ENCODE measurements at places on chromosomes 3 and 15.

DNA sequence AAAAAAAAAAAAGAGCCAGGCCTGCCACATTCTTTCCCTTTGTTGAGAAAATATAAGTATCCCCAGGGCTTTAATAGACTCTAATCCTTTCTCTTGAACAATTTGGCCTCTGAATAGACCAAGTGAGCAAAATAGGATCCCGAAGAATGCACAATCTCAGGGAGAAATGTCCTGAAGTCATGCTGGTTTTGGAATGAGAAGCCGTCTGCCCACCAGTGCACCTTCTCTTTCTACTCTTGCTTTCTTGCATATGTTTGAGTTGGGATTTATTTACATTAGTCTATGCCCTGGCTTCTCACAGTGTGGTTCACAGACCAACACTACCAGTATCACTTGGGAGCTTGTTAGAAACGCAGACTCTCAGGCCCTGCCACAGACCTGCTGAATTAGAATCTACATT lies 153.0 kb downstream of the ZNF621 start:
- DNase-seq = no peak

DNA sequence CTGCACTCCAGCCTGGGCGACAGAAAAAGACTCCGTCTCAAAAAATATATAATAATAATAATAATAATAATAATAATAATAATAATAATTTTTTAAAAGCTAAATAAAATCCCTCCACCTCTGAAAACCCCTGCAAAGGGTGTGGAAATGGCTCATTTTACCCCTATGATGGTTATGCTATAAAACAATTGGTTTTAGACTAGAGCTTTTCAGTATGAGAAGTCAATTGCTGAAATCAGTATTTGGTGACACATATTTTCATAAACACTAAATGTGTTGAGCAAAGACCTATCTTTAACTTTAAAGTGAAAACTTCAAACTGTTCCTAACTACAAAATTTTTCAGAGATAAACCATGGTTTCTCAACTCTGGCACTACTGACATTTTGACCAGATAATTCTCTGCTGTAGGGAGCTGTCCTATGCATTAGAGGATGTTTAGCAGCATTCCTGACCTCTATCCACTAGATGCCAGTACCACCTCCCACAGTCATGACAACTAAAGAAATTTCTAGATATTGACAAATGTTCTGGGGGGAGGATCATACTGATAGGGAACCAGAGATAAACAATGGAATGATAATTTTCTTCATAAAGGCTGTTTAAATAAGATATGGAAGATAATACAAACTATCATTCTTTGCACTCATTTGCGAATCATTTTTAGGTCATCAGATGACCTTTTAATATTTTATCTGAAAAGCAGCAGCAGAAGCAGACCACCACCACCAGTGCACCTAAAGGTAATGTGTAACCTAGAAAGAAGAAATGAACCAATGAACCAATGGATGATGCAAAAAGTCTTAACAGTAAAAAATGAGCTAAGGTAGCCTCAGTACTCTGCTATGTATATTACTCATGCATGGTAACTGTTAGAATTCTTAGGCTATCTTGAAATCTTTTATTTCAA lies 13.8 kb downstream of the PTPN9 start:
- DNase-seq = no peak

DNA sequence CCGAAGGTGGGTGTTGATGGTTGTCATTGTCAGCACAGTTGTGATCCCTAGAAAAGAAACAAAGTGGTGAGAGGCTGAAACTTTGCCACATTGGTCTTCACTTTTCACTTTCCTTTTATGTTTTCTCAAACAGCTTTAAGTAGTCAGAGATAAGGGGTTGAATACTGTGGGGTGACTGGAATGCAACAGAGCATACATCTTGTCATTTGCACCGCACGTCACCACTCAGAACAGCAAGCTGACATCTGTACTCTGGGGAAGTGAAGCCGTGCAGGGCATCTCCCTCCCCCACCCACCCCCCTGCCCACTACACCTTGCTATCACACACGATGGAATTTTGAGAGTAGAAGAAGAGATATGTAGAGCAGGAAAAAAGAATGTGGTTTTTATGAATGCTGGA lies 211.7 kb downstream of the GABRB3 start:
- DNase-seq = no peak

DNA sequence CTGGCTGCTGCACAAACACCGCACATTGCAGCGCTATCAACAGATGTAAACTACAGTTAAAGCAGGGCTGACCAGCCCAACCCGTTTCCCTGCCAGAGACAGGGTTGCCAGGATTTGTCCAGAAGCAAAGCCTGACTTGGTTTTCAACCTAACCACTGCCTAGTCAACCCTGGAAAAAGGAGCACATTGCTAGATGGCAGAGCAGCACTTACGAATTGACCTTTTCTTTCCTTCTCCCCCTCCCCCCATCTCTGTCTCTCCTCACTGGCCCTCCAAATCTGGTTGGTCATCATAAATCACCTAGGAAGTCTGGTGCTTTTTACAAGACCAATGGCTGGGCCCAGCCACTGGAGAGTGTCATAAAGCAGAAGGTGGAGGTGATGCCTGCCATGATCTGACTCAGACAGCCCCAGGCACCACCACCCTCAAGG lies 51.3 kb downstream of the ABCC5 start:
- DNase-seq = no peak

DNA sequence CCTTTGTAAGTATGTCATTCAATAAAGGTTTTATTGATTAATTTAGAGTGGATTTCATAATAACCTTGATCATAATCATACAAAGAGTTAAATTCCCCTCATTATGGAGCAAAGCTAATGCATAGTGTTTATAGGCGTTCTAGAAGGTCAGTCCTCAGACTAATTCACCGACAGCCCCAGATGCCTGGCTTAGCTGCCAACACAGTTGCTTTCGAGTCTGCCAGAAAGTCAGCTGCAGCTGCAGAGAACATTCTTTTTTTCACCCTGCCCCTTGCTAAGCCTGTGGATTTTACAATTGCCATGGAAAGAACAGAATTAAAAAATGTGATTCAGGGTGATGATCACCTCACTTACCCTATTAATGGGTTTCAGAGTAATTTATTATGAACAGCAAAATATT lies 21.2 kb downstream of the CADM2 start:
- DNase-seq = no peak

DNA sequence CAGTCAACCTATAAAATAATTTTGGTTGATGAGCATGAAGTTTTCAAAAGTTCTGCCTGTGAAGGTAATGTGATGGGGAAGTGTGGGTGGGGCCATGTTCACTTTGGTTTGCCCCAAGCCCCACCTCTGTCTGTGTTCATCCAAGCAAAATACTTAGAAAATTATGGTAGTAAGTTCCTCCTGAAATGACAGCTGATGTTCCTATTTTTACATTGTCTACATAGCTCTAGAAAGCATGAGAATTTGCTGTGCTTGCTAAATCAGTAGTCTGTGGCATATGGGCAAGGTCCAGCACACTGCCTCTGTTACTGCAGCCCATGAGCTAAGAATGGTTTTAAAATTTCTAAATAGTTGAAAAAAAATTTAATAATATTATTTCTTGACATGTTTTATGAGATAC lies 21.9 kb upstream of the CP start:
- no peak for DNase-seq

DNA sequence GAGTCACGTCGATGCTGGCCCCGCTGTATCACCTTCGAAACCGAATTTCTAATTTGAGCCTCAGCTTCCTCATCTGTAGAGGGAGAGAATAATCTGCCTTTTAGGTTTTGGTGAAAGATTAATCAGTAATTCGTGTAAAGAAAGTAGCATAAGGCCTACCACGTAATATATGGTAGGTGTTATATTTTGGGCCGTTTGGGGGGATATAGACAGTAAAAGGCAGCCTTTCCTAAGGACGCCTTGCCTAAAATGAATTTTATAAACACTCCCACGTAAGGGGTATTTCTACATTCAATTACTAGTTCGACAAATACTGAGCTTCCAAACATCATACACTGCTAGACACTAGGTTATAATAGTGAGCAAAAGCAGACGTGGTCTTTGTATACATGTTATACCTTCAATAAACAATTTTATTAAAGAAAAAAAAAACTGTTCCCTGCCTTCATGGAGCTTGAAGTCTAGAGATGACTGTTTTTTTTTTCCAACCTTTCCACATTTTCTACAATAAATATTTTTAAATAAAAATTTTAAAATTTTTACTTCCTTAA lies 737 bp downstream of the JAGN1 start:
- no peak for DNase-seq

DNA sequence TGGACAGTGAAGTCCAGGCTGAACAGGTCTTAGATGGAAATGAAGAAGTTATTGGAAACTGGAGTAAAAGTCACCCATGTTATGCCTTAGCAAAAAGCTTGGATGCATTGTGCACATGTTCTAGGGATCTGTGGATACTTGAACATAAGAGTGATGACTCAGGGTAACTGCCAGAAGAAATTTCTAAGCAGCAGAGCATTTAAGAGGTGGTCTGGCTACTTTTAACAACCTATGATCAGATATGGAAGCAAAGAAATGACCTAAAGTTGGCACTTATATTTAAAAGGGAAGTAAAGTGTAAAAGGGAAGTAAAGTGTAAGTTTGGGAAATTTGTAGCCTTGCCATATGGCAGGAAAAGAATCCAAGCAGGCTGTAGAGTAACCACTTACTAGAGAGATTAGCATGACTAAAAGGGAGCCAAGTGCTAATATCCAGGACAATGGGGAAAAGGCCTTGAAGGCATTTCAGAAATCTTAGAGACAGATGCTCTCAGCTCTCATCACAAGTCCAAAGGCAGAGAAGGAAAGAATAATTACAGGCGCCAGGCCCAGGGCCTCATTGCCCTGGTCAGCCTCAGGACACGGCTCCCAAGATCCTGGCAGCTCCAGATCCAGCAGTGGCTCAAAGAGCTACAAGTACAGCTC lies 73.9 kb upstream of the KCNH8 start:
- DNase-seq = no peak

GRCh38 chr15:94383706-94384105 lies 152.3 kb downstream of the MCTP2 start:
- DNase-seq = no peak

GRCh38 chr3:168989396-168989795 lies 674.1 kb downstream of the MECOM start:
- DNase-seq = no peak

DNA sequence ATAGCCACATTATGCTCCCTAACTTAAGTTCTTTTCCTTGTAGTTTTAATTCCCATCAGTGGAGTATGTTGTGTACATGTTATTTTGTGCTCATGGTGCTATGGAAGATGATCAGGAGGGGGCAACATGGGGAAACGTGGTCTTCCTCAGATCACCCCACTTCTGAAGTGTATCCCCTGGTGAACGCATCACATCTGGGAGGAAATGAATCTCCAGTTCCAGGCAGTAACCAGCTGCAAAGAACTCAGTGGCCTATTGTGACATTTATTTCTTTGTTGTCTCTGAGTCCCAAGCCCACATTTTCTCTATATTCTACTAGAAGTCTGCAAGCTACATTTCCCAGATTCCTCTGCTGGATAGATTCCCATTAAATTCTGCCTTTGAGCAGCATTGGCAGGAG lies 217.0 kb downstream of the SATB1 start:
- DNase-seq = no peak

GRCh38 chr3:8320711-8321458 lies 180.7 kb upstream of the LMCD1 start:
- no peak for DNase-seq

DNA sequence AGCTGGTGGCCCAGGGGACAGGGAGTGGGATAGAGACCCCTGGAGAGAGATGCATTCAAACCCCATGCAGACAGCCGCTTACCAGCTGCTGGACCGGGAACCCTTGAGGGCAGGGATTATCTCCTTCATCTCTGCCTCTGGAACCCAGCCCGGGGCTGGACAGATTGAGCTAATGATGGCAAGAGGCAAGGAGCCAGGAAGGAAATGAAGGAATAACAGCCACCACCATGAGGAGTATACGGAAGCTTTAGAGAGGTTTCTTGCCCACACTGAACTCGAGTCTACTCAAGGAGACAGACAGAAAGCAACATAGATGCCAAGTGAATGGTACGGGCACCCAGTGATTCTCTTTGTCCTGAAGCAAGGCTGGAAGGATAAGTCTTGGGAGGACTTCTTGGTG lies 23.2 kb downstream of the HAPLN3 start:
- no peak for DNase-seq

DNA sequence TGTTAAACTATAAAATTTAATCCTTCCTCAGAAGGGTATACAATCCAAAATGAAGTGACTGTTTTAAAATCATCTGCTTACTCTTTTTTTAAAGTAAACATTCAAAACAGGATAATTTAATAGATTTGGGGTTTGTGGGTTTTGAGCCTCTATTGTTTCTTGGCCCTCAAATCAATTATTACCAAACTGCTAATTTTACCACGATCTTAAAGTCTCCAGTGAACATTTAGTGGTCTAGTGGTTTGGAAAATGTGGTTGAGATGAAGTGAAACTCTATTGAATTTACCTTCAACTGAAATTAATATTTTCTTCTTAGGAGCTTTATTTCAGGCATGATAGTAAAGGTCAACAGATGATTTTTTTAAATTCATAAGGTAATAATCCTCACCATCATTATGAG lies 11.2 kb upstream of the ATP11B start:
- no peak for DNase-seq

- no peak for DNase-seq
These were observed 8.6 kb upstream of the ZNF621 start for GRCh38 chr3:40516201-40516600.
